ENCODE measurements at places on chromosomes 4 and X. TPM values are rescaled to one million over a fixed set of nuclear protein-coding genes. Genes with fewer than 3 reads are reported as not detected.

- no peak overlapping the region for H3K27ac ChIP-seq
- H3K36me3 ChIP-seq, result no peaks in the 10 kb centered on the region
- DNase-seq, result peak; percentile 24
- no peaks in the 10 kb centered on the region for H3K4me1 ChIP-seq
Observed at GRCh38 chrX:119512146-119512800, 44.0 kb downstream of the SLC25A5 start.

- H3K27ac ChIP-seq, result peak overlapping the region; percentile 41
- no peaks in the 10 kb centered on the region for H3K27me3 ChIP-seq
- H3K4me3 ChIP-seq, result no peak overlapping the region
Observed at GRCh38 chr4:169640261-169640870, 20.0 kb downstream of the CLCN3 start.

DNA sequence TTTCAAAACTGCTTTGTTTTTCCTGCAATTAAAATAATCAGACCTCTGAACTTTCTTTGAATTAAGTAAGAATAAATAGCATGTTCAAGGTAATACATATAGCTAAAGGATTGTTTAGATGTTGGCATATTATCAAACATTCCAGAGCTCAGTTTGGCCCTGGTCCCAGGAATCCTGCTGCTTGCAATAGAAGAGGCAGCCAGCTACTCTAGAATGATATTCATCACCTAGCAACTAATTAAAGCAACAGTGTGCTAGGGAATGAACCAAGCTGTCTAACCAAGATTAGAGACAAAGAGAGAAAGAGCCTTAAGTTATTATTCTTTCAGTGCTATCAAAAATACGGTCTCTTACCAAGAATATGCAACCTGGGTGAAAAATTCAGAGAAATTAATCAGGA lies 460.9 kb downstream of the GABRG1 start:
- no peak for DNase-seq
- H3K27me3 ChIP-seq, result no peaks in the 10 kb centered on the region
- no peaks in the 10 kb centered on the region for H3K36me3 ChIP-seq
- no peak overlapping the region for H3K27ac ChIP-seq
- H3K4me3 ChIP-seq, result no peak overlapping the region

GRCh38 chr4:118682928-118683327 lies 2.3 kb upstream of the METTL14 start:
- no peak overlapping the region for H3K4me3 ChIP-seq
- no peaks in the 10 kb centered on the region for H3K4me1 ChIP-seq
- H3K27me3 ChIP-seq, result no peaks in the 10 kb centered on the region

- H3K36me3 ChIP-seq, result no peaks in the 10 kb centered on the region
- no peak overlapping the region for H3K27ac ChIP-seq
- no peak for DNase-seq
- H3K4me3 ChIP-seq, result no peak overlapping the region
- no peaks in the 10 kb centered on the region for H3K27me3 ChIP-seq
Observed at GRCh38 chr4:42350611-42351182, 46.6 kb upstream of the SHISA3 start.

GRCh38 chr4:41661442-41662076 lies 87.0 kb downstream of the PHOX2B start:
- H3K27me3 ChIP-seq, result no peaks in the 10 kb centered on the region
- no peaks in the 10 kb centered on the region for H3K36me3 ChIP-seq
- H3K4me3 ChIP-seq, result no peak overlapping the region
- DNase-seq, result peak; percentile 24
- no peak overlapping the region for H3K27ac ChIP-seq

GRCh38 chrX:154750301-154751202 lies at the start of gene GAB3:
Gene GAB3 (minus strand): TSS chrX:154751077. CDS start chrX:154751025, 52 bp downstream.
- peaks cover 3% of the 10 kb centered on the region for H3K4me1 ChIP-seq
- peak within 1 kb of the TSS; percentile 66 for H3K27ac ChIP-seq
- peak within 1 kb of the TSS; percentile 33 for H3K4me3 ChIP-seq
- no peaks in the 10 kb centered on the region for H3K27me3 ChIP-seq
- no peaks in the 10 kb centered on the region for H3K36me3 ChIP-seq

GRCh38 chr4:42610941-42611340 lies 46.0 kb downstream of the ATP8A1 start:
- DNase-seq, result no peak
- no peaks in the 10 kb centered on the region for H3K4me1 ChIP-seq
- no peak overlapping the region for H3K4me3 ChIP-seq
- H3K36me3 ChIP-seq, result no peaks in the 10 kb centered on the region
- H3K27me3 ChIP-seq, result no peaks in the 10 kb centered on the region

GRCh38 chr4:8510611-8511285 lies 69.4 kb upstream of the GPR78 start:
- no peak overlapping the region for H3K4me3 ChIP-seq
- no peak overlapping the region for H3K27ac ChIP-seq
- H3K27me3 ChIP-seq, result no peaks in the 10 kb centered on the region
- no peaks in the 10 kb centered on the region for H3K4me1 ChIP-seq

DNA sequence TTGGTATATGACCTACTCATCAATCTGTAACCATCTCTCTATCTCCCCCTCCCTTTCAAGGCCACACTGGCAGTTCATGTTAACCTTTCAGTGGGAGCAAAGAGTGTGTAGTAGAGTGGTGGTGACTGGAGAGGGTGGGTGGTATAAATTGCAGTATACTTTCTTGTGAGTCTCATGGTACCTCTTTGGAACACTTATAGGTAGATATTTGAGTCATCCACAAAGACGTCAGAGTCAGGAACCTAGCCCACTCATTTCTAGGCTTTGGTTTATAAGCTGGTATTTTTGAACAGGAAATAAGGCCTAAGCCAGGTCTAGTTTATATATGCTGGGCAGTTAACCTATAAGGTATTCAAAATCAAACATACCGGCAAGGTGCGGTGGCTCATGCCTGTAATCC lies 36.3 kb downstream of the RLIM start:
- H3K4me1 ChIP-seq, result no peaks in the 10 kb centered on the region
- H3K36me3 ChIP-seq, result no peaks in the 10 kb centered on the region
- H3K27me3 ChIP-seq, result no peaks in the 10 kb centered on the region
- no peak overlapping the region for H3K27ac ChIP-seq
- DNase-seq, result no peak
- H3K4me3 ChIP-seq, result no peak overlapping the region

- H3K27me3 ChIP-seq, result no peaks in the 10 kb centered on the region
- no peak overlapping the region for H3K27ac ChIP-seq
- no peaks in the 10 kb centered on the region for H3K36me3 ChIP-seq
- no peak for DNase-seq
- H3K4me1 ChIP-seq, result no peaks in the 10 kb centered on the region
Observed at GRCh38 chr4:114019969-114020358, 40.5 kb upstream of the ARSJ start.

DNA sequence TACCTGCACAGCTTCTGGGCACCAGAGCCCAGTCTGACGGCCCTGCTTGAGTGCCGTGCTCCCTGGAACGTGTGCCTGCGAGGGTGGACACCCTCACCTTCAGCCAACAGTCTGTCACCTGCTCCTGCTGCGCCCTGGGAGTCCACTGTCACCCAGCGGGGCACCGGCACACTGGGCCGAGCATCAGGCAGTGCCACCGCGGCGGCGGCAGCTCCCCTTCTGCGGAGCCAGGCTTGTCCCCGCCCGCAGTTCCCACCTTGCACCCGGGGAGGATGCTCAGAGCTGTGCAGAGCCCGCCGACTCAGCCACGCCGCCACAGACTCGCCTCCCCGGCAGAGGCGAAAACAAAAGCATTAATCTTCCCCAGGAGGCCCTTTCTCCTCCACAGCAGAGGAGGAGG lies 86.8 kb downstream of the ABLIM2 start:
- no peaks in the 10 kb centered on the region for H3K4me1 ChIP-seq
- no peak for DNase-seq
- no peak overlapping the region for H3K4me3 ChIP-seq
- no peaks in the 10 kb centered on the region for H3K27me3 ChIP-seq
- no peak overlapping the region for H3K27ac ChIP-seq

DNA sequence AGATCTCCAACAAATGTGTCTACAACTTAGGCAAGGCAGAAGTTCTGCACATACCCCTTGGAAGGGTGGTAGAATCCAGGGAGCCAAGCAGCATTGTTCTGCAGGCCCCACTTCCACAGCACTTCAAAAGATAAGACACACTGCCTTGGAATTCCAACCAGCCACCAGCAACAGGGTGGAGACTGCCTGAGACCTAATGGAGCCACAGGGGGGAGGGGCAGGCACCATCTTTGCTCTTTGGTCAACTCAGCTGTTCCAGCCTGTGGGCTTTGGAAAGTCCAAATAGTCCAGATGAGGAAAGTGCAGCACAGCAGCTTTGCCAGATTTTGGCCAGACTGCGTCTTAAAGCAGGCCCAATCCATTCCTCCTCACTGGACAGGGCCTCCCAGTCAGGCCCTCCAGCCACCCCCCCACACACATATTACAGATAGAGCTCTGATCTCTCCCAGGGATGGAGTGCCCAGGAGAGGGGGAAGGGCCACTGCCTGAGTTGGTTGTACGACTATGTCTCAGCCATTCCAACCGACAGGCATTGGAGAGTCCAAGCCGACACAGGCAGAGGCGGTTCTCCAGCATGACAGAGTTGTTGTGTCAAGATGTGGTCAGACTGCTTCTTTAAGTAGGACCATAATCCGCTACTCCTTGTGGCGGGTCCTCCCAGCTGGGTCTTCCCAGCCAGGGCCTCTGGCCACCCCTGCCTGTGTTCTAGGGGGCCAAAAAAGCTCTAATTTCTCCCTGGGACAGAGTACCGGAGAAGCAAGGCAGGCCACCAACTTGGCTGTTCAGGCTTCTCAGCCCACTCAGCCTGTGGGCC lies 42.5 kb upstream of the ANTXR2 start:
- DNase-seq, result no peak
- H3K4me3 ChIP-seq, result no peak overlapping the region
- H3K27ac ChIP-seq, result no peak overlapping the region
- no peaks in the 10 kb centered on the region for H3K4me1 ChIP-seq

- H3K36me3 ChIP-seq, result no peaks in the 10 kb centered on the region
- no peak overlapping the region for H3K27ac ChIP-seq
- DNase-seq, result peak; percentile 18
- H3K4me1 ChIP-seq, result no peaks in the 10 kb centered on the region
Observed at GRCh38 chrX:133859860-133860259, 125.5 kb downstream of the GPC3 start.

DNA sequence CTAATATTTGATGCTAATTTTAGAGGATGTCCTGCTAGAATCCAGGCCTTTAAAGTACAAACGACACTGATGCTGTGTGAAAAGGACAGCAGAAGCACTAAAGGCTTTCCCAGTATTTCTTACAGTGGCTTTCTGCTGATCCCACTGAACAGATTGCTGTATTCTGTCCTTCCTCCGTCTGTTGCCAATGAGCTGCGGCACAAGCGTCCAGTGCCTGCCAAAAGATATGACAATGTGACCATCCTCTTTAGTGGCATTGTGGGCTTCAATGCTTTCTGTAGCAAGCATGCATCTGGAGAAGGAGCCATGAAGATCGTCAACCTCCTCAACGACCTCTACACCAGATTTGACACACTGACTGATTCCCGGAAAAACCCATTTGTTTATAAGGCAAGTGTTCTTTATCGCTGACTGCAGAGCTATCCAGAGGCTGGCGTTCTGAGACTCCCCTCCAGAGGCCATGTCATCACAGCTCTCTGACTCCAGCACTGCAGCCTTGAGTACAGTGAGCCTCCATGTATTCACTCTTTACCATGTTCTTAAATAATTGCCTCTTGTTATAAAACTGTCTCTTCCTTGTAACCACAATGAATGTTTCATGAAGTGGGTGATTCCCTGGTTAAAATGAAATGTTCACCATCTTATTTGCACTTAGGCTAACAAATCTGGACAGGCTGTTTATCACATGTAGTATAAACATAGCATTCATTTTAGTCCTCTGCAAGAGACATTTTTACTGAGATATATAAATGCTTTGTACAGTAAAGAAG lies 43.6 kb downstream of the GUCY1B1 start:
- H3K36me3 ChIP-seq, result no peaks in the 10 kb centered on the region
- no peak overlapping the region for H3K4me3 ChIP-seq
- no peaks in the 10 kb centered on the region for H3K27me3 ChIP-seq
- DNase-seq, result no peak
- H3K4me1 ChIP-seq, result no peaks in the 10 kb centered on the region

Gene FAM47A
- not detected for total RNA-seq

Gene PRKG2
- total RNA-seq, result 4.4 TPM

Gene UFSP2
- 18.2 TPM for total RNA-seq

Gene LDB2
- total RNA-seq, result 48.8 TPM

Gene MAGED4
- 53.3 TPM for total RNA-seq

Gene IQCM
- total RNA-seq, result not detected

Gene ENOX2
- 8.2 TPM for total RNA-seq

Gene PAGE2
- total RNA-seq, result not detected

Gene MORC4
- 25.9 TPM for total RNA-seq

Gene ABRAXAS1
- 61.5 TPM for total RNA-seq

All from uterus (tissue), 4 donors.